ENCODE measurements at places on chromosomes 16 and 17.

DNA sequence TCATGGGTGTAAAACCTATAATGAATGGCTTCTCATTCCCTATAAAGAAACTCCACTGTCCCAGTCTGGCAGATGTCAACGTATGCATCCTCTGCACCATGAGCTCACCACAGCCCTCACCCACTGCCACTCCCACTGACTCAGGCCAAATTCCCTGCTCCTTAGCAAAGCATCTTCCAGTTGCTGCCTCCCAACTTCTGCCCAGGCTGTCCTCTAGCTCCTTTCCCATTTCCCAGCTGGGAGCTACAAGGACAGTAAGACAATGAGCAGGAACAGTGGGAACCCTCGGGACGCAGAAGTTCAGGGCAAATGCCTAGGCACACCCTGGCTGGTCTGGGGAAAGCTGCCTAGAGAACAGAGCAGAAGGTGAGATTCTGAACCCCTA, 9.1 kb upstream of the THAP11 start:
- DNase-seq = no peak

- DNase-seq = no peak
Observed at GRCh38 chr16:48810436-48810802, 200.4 kb upstream of the N4BP1 start.

GRCh38 chr17:82134101-82134500, 36.1 kb upstream of the FASN start:
- DNase-seq = no peak

GRCh38 chr16:23651943-23652468, 10.7 kb downstream of the DCTN5 start:
- DNase-seq = no peak
